Dermis microvascular lymphatic vessel endothelial cell (primary cell): ENCODE measurements at places on chromosomes 11 and 22. TPM values are rescaled to one million over a fixed set of nuclear protein-coding genes. Genes with fewer than 3 reads are reported as not detected.

LRRN4CL gene
- 0.38 and 0.51 TPM in 2 replicates for total RNA-seq

OR5W2 gene
- total RNA-seq, result not detected in 2 replicates

HORMAD2 gene
- not detected in 2 replicates for total RNA-seq

MRGPRX4 gene
- 0.51 and 2.9 TPM in 2 replicates for total RNA-seq

NRIP3 gene
- total RNA-seq, result 0.63 and 1.2 TPM in 2 replicates

CAPN5 gene
- 3.1 and 3.5 TPM in 2 replicates for total RNA-seq

ADAMTS15 gene
- total RNA-seq, result 3.2 and 26.2 TPM in 2 replicates

ROBO3 gene
- 13.0 and 21.1 TPM in 2 replicates for total RNA-seq

F2 gene
- total RNA-seq, result not detected in 2 replicates

KCNK4 gene
- total RNA-seq, result not detected in 2 replicates
